Activated T-cell treated with anti-CD3 and anti-CD28 coated beads, Interleukin-2, amount 50 U/mL, for 72 hours (primary cell): ENCODE measurements at places on chromosomes 11 and 22. TPM values are rescaled to one million over a fixed set of nuclear protein-coding genes. Genes with fewer than 3 reads are reported as not detected.

Gene C11orf42
- not detected for total RNA-seq

GRCh38 chr22:47624252-47625012 is 862.0 kb downstream of the TBC1D22A start:
- H3K4me3 ChIP-seq = no peak overlapping the region
- H3K36me3 ChIP-seq = no peaks in the 10 kb centered on the region
- no peak overlapping the region for H3K27ac ChIP-seq
- no peak for DNase-seq

Gene MMP12
- not detected for total RNA-seq

Gene KCNQ1
- total RNA-seq = 11.4 TPM

Gene SAAL1
- 39.3 TPM for total RNA-seq

GRCh38 chr11:84465040-84465439 is 1162.1 kb downstream of the DLG2 start:
- no peak overlapping the region for H3K27ac ChIP-seq
- no peaks in the 10 kb centered on the region for H3K36me3 ChIP-seq
- H3K4me1 ChIP-seq = no peaks in the 10 kb centered on the region
- H3K4me3 ChIP-seq = no peak overlapping the region
- no peaks in the 10 kb centered on the region for H3K27me3 ChIP-seq

Gene DMC1
- 25.1 TPM for total RNA-seq

- no peak overlapping the region for H3K27ac ChIP-seq
- DNase-seq = no peak
- H3K4me3 ChIP-seq = peak overlapping the region; percentile 69
- H3K4me1 ChIP-seq = peaks cover 7% of the 10 kb centered on the region
- no peaks in the 10 kb centered on the region for H3K36me3 ChIP-seq
Measured at GRCh38 chr11:77126861-77127234, 1.2 kb upstream of the MYO7A start.

DNA sequence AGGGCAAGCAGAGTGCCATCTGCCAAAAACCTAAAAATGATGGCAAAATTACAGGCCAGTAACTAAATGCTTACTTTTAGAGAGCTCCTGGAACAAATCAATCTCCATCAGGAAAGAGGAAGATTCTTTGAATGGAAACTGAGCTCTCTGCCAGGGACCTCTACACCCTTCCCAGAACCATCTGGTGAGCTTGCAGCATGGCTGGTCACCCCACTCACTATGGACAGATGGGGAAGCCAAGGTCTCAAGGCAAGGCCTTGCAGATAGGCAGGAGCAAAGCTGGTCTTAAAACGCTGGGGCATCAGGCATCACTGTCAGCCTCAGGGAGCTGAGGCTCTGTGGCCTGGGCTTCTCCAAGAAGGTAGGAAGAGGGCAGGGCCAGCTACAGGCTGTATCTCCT is 36.2 kb downstream of the SERGEF start:
- H3K4me1 ChIP-seq = no peaks in the 10 kb centered on the region
- H3K4me3 ChIP-seq = no peak overlapping the region
- H3K27ac ChIP-seq = no peak overlapping the region
- H3K27me3 ChIP-seq = no peaks in the 10 kb centered on the region
- no peak for DNase-seq
